ENCODE measurements at places on chromosomes 2 and 18.

- no peak for DNase-seq
Observed at GRCh38 chr2:204313256-204313655, 232.0 kb upstream of the PARD3B start.

- peak; percentile 20 for DNase-seq
Observed at GRCh38 chr18:50203801-50204604, 9.1 kb upstream of the MYO5B start.

GRCh38 chr2:238235331-238235732 is 4.5 kb downstream of the HES6 start:
- no peak for DNase-seq

DNA sequence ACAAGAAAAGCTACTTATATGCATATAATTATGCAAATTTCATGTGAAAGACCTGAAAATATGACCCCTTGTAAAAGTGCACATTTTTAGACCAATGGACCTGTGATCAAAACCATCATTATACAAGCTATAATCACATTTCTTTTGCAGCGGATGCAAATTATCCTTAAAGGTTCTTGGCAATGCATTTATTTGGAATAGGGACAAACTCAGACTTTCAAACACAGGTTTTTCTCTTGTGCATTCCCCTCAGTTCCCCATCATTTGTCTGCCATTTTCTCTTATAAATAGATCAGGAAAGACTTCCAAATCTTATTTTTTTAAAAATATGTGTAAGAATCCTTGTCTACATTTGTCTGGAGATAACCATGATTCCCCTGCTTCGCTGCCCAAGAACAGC is 954.2 kb upstream of the NRXN1 start:
- DNase-seq, result no peak

DNA sequence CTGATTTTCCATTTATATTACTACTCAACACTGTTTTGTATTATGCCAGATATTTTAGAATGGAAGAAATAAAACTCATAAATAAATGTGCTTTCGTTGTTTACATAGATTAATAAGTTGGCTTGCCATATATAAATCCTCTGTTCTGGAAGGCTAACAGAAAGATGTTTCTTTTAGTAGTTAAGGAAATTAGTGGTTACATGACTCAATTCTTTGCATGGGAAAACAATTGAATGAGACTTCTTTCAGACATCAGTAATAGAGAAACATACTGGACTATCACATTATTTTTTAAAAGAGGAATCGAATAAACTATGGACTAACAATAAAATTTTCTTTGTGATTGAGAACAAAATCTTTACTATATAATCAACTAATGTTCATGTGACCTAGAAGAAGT is 336.5 kb downstream of the KCNS3 start:
- DNase-seq, result no peak

DNA sequence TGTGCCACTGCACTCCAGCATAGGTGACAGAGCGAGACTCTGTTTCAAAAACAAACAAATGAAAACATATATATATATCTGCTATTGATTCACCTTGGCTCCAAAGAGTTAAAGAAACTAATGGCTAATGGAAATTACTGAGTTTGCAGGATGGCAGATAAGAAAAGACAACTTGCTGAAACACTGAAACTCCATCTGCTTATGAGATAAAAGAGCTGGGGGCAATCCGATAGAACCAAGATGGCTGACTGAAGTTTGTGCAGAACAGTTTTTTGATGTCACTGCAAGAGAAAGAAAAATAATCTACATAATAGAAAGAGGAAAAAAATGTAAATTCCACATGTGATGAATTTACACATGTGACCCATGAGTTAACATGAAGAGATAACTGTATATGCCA is 88.2 kb downstream of the LRATD1 start:
- DNase-seq, result no peak

- DNase-seq, result no peak
Observed at GRCh38 chr2:162480067-162480466, 136.1 kb downstream of the GCA start.

GRCh38 chr2:112029164-112029563 is 25.9 kb upstream of the TMEM87B start:
- DNase-seq, result no peak

- no peak for DNase-seq
Observed at GRCh38 chr2:24886691-24887304, 33.2 kb downstream of the ADCY3 start.

DNA sequence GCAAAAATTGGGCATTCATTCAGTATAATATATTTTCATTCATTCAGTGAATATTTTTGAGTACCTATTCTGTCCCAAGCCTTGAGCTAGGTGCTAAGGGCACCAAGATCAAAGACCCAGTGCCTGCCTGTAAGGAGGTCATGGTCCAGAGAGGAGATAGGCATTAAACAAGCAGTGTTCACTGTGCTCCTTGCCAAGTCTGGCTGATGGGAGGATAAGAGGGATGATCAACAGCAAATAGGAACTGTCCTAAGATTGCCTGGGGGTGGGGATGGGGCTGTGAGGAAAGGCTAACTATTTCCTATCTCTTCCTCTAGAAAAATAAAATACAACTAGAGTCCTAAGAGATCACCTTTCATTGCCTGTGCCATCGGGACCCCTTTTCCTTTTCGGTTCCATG is 60.4 kb downstream of the SETBP1 start:
- DNase-seq, result no peak

All from RKO (cell line).